Central memory CD4-positive, alpha-beta T cell (primary cell): ENCODE measurements at places on chromosomes 1 and 21.

DNA sequence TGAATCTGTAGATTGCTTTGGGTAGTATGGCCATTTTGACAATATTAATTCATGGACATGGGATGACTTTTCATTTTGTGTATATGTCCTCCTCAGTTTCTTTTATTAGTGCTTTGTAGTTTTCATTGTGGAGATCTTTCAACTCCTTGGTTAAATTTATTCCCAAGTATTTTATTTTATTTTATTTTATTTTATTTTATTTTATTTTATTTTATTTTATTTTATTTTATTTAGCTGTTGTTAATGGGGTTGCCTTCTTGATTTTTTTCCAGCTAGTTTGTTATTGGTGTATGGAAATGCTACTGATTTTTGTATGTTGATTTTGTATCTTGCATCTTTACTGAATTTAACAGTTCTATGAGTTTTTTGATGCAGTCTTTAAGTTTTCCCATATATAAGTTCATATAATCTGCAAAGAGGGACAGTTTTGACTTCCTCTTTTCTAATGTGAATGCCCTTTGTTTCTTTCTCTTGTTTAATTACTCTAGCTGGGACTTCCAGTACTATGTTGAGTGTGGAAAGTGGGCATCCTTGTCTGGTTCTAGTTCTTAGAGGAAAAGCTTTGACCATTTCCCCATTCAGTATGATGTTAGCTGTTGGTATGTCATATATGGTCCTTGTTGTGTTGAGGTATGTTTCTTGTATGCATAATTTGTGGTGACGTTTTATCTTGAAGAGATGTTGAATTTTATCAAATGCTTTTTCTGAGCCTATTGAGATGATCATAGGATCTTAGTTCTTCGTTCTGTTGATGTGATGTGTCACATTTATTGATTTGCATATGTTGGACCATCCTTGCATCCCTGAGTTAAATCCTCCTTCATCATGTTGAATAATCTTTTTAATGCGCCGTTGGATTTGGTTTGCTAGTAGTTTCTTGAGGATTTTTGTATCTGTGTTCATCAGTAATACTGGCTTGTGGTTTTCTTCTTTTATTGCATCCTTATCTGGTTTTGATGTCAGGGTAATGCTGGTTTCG lies 14.3 kb downstream of the CEPT1 start:
- DNase-seq: no peak

GRCh38 chr1:217977943-217978342 lies 307.1 kb upstream of the RRP15 start:
- no peak for DNase-seq

- no peak for DNase-seq
Observed at GRCh38 chr21:39209334-39209688, 26.1 kb upstream of the PSMG1 start.

DNA sequence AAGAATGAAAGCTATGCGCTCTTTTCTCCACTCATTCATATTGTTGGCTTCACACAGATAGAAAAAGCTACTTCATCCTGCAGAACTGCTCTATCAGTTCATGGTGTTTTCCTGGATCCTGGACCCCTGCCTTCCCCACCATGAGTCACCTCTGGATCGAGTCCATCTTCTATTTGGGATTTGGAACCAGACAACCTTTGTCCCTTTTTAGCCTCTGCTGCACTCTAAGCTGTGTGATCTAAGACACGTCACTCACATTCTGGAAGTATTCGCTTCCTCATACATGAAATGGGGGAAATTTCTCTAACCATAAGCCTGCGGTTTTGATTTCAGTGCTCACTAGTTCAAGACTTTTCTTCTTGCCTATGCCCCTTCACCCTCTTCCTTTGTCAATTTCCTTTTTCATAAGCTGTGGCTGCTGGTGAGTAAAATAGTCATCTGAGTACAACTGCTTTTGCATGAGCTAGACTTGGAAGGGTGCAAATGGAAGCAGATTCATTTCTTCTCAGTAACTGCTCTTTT lies 14.1 kb upstream of the DEGS1 start:
- DNase-seq: peak; percentile 73
